ENCODE measurements at places on chromosomes 11 and 22.

GRCh38 chr11:76837696-76838677 lies 22.7 kb upstream of the ACER3 start:
- no peak for DNase-seq

- no peak for DNase-seq
Measured at GRCh38 chr11:95827696-95828095, 37.4 kb downstream of the CEP57 start.

GRCh38 chr22:40121461-40121860 lies 56.3 kb upstream of the TNRC6B start:
- DNase-seq = no peak

GRCh38 chr11:46049325-46049897 lies 71.8 kb downstream of the PHF21A start:
- no peak for DNase-seq

DNA sequence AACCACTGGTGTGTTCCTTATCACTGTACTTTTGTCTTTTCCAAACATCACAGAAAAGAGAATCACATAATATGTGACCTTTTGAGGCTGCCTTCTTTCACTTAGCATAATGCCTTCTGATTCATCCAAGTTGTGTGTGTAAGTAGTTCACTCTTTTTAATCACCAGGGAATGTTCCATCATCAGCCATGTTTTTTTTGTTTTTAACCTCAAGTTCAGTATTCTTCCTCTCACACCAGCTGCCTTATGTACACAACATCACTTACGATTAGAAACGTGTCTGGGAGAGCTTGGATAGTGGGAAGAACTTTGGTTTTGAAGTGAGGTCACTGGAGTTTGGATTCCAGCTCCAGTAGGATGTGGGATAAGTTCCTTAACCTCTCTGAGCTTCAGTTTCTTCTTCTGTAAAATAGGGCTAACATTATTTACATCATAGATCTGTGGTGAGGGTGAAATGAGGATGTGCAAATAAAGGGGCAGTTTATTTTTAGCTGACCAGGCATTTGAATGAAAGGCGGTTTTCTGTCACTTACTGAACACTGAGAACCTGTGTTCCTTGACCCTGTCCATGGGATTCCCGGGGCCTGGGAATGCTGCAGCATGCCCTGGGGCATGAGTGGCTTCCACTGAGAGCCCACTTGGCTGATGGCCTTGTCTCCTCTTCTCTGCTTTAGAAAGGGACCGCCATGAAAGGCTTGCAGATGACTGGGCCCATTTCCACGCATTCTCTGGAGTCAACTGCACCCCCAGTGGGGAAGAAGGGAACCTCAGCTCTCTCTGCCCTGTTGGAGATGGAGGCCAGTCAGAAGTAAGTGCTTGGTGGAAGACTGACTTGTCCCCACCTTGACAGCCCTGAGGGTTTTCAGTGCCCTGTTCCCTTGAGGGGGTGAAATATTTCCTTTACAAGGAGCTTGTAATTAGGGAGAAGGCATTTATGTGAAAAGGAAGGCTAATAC lies 92.6 kb downstream of the DEPDC5 start:
- DNase-seq = no peak

- no peak for DNase-seq
Measured at GRCh38 chr11:5807580-5807979, 1.1 kb upstream of the OR52N2 start.

- peak; percentile 59 for DNase-seq
Measured at GRCh38 chr11:28702450-28702790, 594.2 kb downstream of the METTL15 start.

- DNase-seq = no peak
Measured at GRCh38 chr11:122670131-122670530, 14.6 kb downstream of the UBASH3B start.

GRCh38 chr22:44823806-44824205 lies 71.4 kb downstream of the ARHGAP8 start:
- no peak for DNase-seq

- DNase-seq = no peak
Measured at GRCh38 chr11:94588366-94588942, 21.3 kb downstream of the PIWIL4 start.

- no peak for DNase-seq
Measured at GRCh38 chr11:117900720-117901440, 24.4 kb upstream of the FXYD6 start.

DNA sequence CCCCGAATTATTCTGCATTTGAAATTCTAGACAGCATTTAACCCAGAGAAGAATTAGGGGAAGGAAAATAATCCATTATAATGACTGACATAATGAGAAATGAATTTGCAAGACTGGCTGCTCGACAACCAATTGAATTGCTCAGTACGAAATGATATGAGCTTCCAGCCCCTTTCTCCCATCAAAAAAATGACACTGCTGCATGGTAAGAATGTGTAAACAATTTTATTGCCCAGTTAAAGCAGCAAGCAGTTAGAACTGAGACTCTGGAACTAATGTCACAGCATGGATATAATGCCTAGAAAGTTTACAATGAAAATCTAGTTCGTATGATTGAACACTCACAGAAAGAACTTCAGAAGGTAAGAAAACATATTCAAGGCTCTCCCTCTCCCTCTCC lies 24.7 kb upstream of the PCF11 start:
- no peak for DNase-seq

GRCh38 chr11:71109586-71109985 lies 142.8 kb downstream of the SHANK2 start:
- DNase-seq = no peak

GRCh38 chr11:124865902-124866851 lies 945 bp downstream of the ROBO3 start:
- DNase-seq = peak; percentile 48

GRCh38 chr11:3929232-3929631 lies 73.8 kb downstream of the STIM1 start:
- DNase-seq = no peak

- DNase-seq = no peak
Measured at GRCh38 chr11:34625576-34625975, 4.7 kb downstream of the EHF start.

GRCh38 chr11:111001986-111002611 lies 243.4 kb upstream of the POU2AF2 start:
- DNase-seq = peak; percentile 68

DNA sequence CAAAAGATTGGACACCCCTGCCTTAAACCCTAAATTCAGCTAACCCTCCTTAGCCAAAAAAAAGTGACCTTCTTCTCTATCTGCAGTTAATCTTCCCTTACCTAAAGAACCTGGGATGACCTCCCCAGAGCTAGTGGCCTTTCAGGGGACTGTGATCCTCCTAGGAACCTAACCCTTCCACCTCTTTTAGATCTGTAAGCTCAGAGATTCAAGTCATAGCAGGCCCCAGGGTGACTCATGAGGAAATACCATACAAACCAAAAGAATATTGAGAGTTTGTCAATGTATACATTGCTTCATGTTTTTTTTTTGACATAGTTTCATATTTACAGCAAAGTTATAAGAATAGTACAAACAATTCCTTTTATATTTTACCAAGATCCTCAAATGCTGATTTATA lies 38.3 kb upstream of the CXCR5 start:
- peak; percentile 21 for DNase-seq

GRCh38 chr11:2684581-2684980 lies 15.2 kb downstream of the KCNQ1OT1 start:
- no peak for DNase-seq

GRCh38 chr22:24333301-24333700 lies 62.7 kb downstream of the SPECC1L start:
- no peak for DNase-seq

DNA sequence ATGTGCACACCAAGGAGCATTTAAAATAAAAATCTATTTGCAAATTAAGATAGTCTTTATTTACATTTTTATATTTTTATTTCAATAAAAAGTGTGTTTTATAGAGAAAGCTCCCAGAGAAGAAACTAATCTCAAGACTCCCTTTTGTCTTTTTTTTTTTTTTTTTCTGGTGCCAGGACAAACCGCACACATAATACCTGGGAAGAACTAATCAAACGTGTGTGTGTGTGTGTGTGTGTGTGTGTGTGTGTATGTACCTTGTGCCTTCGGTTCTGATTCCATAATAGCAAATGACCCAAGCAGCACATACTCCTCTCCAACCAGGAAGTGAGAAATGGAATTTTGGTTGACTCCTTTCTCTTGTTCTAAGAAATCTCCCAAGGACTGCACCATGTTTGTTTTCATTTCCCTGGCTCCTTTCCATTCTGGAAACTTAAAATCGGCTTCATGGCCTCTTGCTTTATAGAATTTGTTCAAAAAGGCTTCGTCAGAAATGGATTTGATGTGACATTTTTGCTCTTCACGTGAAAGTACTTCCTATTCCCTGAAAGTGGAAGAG lies 65.3 kb downstream of the ST3GAL4 start:
- no peak for DNase-seq

DNA sequence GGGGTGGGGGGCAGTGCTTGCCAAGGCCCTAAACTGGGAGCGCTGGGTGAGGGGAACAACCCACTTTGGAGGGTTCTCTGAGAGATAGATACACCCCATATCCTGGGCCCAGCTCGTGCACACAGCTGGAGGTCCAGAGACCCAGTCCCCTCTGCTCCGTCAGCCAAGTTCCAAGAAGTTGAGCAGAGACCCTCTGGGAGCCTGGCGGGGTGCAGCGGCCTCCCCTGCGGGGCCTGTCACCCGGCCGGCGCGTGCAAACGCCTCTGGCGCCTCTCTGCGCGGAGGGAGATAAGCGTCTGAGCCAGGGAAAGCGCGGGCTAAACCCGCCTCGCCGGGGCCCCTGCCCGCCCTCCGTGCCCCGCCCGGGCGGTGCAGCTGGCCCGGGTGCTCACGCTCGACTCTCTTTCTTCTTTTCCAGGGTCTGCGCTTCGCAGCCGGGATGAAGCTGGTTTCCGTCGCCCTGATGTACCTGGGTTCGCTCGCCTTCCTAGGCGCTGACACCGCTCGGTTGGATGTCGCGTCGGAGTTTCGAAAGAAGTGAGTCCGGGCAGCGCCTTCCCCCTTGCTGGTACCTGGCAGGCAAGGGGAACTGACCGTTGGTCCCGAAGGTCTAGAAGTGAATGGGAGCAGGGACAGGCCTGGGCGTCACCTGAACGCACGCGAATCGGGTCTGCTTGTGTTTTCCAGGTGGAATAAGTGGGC lies 540 bp downstream of the ADM start:
- peak; percentile 52 for DNase-seq

DNA sequence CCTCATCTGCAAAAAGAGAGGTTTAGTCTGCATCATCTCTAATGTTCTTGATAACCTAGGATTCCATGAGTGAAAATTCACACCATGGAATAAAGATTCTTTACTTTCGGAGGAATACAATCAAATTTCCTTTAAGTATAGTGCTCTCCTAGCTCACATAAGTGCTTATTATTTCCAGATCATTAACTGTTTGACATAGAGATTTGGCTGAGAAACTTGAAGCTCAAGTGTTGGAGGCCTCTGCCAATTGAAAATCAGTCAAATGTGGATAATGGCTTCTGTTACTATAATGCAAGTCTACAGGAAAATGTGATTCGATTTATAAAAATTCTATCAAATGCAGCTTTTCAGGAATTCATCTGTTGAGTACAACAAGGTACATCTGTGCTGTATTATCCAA lies 144.6 kb downstream of the KIF18A start:
- no peak for DNase-seq

DNA sequence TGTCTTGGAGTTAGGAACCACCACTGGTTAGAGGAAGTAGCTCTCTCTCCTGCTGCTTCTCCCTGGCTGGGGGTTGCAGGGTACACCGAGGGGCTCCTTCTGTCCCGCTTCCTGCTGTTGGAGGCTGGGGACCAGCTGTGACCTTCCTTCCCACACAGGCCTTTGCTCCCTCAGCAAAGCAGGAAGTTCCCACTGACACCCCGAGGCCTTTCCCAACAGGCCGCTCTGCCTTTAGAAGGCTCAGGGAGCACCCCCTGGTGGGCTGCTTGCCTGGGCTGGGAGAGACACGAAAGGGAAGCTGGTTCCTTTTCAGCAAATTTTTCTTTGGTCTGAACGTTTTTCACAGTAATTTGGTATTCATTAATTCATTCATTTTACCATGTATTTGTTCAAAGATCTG lies 527.9 kb upstream of the B3GAT1 start:
- peak; percentile 17 for DNase-seq

- DNase-seq = no peak
Measured at GRCh38 chr22:43985532-43985931, 30.3 kb downstream of the SAMM50 start.

DNA sequence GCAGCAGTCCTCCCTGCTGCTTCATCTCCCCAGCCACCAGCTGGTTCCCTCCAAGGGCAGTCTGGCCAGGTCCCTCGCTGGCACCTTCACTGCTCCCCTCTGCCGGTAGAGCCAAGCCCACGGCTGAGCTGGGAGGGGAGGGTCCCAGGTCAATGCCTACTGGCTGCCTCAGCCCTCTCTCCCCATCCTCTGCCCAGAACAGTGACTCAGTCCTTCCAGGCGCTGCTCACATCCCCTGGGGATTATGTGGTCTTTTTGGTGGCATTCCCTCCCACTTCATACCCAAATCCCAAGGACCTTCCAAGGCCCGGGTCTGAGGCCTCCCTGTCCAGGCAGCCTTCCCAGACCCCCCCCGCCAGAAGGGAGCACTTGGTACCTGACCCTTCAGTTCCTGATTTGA lies 44.9 kb downstream of the WNT7B start:
- DNase-seq = no peak

DNA sequence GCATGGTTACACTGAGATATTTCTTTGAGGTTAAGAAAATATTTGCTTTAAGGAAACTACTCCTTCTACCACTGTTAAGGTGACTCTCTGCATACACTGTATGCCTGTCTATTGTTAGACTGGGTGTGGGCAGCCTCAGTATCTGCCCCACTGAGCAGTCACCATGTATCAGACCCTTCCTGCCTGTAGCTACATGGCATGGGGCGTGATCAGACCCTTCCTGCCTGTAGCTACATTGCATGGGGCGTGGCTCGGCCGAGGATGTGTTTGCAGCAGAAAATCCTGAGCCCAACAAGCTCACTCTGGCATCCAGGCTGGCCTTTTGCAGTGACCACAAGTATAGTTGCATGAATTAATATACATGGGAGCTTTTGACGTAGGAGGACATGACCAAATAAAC lies 669.4 kb downstream of the OPCML start:
- no peak for DNase-seq

GRCh38 chr11:66324664-66325063 lies 7.8 kb upstream of the CD248 start:
- DNase-seq = no peak

DNA sequence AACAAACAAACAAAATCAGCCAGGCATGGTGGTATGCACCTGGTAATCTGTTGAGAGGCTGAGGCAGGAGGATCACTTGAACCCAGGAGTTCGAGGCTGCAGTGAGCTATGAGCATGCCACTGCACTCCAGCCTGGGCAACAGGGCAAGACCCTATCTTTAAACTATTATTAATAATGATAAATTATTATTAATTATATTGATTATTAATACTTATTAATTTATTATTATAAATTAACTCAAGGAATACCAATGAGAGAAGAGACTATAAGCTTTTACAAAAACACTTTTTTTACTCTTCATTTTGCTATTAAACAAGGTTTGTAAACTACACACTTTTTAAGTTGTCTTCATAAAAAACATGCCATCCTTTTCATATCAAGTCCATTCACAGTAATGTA lies 97.7 kb upstream of the APOA1 start:
- no peak for DNase-seq

GRCh38 chr22:39600491-39601179 lies 30.1 kb downstream of the CACNA1I start:
- DNase-seq = no peak
